Vagina (tissue), 2 donors: ENCODE measurements at places on chromosomes 11 and 22.

DNA sequence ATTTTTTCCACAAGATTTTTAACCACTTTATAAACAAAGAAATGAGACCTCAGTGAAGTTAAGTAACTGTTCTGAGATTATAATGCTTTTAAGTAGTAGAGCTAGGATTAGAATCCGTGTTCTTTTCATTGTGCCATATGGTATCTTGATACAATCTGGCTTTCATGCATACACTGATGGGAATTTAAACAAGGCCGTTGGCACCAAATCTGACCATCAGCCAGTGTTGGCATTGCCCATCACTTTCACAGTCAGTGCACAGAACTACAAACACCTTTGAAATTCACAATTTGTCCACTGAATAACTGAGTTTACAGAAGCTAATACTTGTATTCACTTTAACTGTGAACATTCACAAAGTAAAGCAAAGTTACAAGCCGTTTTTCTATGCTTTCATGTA, 1228.0 kb downstream of the TBC1D22A start:
- no peaks in the 10 kb centered on the region for H3K36me3 ChIP-seq
- no peak overlapping the region for H3K4me3 ChIP-seq
- no peak overlapping the region for H3K27ac ChIP-seq
- H3K27me3 ChIP-seq, result no peaks in the 10 kb centered on the region

DNA sequence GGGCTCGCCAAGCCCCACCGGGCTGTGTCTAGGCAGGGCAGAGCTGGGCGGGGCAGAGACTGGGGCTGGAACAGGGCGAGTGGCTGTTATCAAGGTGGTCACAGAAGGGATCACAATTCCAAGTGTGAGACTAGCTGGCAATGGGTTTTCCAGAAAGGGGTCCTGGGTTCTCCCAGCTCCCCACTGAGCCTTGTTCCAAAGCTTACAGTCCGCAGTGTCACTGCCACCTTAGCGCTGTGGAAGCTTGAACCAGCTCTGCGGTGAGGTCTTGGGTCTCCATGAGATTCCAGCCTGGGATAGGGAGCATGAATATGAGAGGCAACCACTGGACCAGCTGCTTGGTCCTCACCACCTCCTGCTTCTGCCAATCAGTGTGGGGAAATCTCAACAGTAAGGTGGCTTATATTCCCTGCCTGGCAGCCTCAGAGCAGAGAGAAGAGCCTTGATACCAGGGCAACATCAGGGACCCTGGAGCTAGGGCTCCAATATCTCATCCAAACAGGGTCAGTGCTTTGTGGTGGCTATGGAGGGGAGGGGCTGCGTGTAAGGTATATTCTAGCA, 831 bp downstream of the CD44 start:
- no peaks in the 10 kb centered on the region for H3K27me3 ChIP-seq
- DNase-seq, result no peak
- peaks cover 60% of the 10 kb centered on the region for H3K4me1 ChIP-seq
- no peaks in the 10 kb centered on the region for H3K36me3 ChIP-seq
- H3K27ac ChIP-seq, result peak overlapping the region; percentile 96
- peak overlapping the region; percentile 93 for H3K4me3 ChIP-seq

- peaks cover 23% of the 10 kb centered on the region for H3K4me1 ChIP-seq
- no peaks in the 10 kb centered on the region for H3K27me3 ChIP-seq
- no peak for DNase-seq
Measured at GRCh38 chr11:34255101-34255500, 102.7 kb downstream of the ABTB2 start.

DNA sequence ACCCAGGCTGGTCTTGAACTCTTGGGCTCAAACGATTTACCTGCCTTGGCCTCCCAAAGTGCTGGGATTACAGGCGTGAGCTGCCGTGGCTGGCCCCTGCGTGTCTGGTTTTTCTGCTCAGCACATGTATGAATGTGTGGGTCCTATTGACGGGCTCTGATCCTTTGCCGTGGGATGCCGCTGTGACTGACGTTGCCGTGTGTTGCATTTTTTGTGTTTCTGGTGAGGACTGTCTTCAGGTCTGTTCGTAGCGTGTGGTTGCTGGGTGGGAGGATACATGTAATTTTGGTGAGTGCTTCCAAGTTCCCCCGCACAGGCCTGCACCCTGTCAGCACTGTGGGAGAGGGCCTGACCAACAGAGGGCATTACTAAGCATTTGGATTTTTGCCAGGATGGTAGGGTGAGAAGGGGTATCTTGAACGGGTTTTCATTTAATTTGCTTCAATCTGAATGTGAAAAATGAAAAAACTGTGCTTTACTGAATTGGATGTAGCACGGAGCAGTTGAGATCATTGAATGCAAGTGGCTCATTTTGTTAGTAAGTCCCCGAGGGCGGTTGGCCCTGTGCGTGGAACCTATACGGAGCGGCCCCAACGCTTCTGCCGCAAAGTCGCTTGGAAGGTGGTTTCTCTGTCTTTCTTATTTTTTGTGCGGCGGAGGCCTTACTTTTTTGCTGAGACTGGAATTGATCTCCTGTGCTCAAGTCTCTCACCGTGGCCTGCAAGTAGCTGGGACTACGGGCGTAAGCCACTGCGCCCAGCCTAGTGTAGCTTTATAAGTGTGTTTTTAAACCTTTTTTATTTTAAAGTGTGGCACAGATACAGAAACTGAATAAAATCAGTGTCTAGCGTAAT, 8.2 kb downstream of the ZBED4 start:
- no peaks in the 10 kb centered on the region for H3K27me3 ChIP-seq
- peaks cover 3% of the 10 kb centered on the region for H3K36me3 ChIP-seq
- H3K4me1 ChIP-seq, result no peaks in the 10 kb centered on the region
- DNase-seq, result no peak
- no peak overlapping the region for H3K4me3 ChIP-seq
- no peak overlapping the region for H3K27ac ChIP-seq

- no peak overlapping the region for H3K27ac ChIP-seq
- no peaks in the 10 kb centered on the region for H3K36me3 ChIP-seq
- no peak overlapping the region for H3K4me3 ChIP-seq
- no peaks in the 10 kb centered on the region for H3K27me3 ChIP-seq
- DNase-seq, result no peak
- H3K4me1 ChIP-seq, result peaks cover 23% of the 10 kb centered on the region
Measured at GRCh38 chr22:50258361-50259292, 2.9 kb downstream of the MAPK12 start.

- no peak overlapping the region for H3K27ac ChIP-seq
- H3K4me1 ChIP-seq, result no peaks in the 10 kb centered on the region
- no peak for DNase-seq
- no peak overlapping the region for H3K4me3 ChIP-seq
- no peaks in the 10 kb centered on the region for H3K36me3 ChIP-seq
- no peaks in the 10 kb centered on the region for H3K27me3 ChIP-seq
Measured at GRCh38 chr11:101741061-101741460, 157.3 kb upstream of the TRPC6 start.

DNA sequence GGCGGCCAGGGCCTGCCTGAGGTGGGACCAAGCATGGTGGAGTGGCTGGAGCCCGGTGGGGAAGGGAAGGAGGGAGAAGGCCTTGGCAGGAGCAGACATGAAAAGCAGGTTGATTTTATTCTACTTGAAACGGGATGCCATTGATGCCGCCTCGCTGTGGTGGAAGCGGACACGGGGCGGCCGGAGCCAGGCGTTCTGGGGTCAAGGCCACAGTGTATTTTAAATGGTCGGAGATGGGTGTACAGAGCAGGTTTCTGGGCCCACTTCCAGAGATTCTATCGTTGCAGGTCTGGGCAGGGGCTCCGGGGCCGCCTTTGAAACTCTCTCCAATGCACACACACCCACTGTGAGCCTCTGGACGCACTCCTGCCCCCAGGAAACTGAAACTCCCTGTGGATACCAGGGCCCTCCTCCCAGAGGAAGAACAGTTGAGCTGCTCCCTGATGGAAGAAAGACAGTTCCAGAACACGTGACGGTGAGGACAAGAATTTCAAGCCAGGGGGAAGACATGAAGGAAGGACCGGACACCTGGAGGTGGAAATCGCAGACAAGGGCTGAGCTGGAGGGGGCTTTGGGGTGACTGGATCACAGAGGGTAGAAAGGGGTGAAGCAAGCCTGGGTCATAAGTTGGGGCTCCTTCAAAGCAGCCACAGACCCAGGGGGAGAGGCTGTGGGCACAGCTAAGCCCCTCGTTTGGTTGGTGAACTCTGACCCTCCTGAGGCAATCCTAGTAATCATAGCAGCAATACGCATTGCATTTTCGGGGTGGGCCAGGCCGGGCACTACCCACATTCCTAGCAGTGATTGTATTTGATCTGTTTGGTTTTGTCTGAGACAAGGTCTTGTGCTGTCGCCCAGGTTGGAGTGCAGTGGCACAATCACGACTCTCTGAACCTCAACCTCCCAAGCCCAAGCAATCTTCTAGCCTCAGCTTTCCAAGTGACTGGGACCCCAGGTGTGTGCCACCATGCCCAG, 12.3 kb upstream of the LINC01488 start:
- no peak overlapping the region for H3K27ac ChIP-seq
- no peaks in the 10 kb centered on the region for H3K36me3 ChIP-seq
- H3K27me3 ChIP-seq, result no peaks in the 10 kb centered on the region
- no peak overlapping the region for H3K4me3 ChIP-seq
- DNase-seq, result no peak

DNA sequence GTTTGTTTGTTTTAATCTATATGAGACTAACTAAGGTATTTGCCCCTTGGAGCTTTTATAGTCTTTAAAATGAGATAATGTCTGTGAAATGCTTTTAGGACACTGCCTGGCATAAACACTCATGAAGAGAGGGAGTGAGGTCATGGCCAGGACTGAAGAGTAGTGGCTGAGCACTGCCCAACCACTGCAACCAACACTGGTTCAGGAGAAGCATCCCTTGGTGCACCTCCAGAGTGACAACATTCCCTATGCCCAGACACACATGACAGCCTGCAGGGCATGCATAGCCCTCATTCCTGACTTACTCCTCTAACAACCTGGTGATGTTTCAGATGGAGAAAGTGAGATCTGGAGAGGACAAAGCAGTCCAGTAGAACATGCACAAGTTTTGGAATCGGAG, 36.1 kb downstream of the ME3 start:
- H3K36me3 ChIP-seq, result no peaks in the 10 kb centered on the region
- peak overlapping the region; percentile 5 for H3K27ac ChIP-seq
- no peaks in the 10 kb centered on the region for H3K27me3 ChIP-seq

DNA sequence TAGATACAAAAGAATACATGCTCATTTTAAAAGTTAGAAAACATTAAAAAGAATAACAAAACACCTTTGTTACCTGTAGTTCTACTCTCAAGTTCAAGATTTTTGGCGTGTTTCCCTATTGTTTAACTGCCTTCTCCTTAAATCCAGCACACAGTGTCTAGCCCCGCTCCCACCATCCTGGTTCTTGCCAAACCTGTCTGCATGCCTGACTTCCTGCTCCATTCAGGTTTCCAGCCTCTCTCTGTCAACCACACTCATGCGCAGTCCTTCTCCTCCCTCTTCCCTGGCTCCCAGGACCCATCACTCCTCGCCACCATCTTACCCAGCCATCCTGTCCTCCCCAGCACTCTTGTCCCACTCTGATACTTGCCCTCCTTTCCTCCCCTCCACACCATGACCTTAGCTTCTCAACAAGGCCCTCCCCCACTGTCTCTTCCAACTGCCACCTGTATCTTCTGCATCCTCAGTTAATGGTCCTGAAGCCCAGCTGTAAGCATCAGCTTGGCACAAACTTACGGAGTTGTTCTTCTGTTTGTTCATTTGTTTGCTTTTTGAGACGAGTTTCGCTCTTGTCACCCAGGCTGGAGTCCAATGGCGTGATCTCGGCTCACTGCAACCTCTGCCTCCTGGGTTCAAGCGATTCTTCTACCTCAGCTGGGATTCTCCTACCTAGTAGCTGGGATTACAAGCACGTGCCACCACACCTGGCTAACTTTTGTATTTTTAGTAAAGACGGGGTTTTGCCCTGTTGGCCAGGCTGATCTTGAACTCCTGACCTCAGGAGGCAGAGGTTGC, 7.5 kb upstream of the MYH9 start:
- H3K27ac ChIP-seq, result peak overlapping the region; percentile 20
- no peaks in the 10 kb centered on the region for H3K27me3 ChIP-seq
- no peaks in the 10 kb centered on the region for H3K36me3 ChIP-seq
- H3K4me3 ChIP-seq, result no peak overlapping the region
- no peak for DNase-seq
- no peaks in the 10 kb centered on the region for H3K4me1 ChIP-seq

DNA sequence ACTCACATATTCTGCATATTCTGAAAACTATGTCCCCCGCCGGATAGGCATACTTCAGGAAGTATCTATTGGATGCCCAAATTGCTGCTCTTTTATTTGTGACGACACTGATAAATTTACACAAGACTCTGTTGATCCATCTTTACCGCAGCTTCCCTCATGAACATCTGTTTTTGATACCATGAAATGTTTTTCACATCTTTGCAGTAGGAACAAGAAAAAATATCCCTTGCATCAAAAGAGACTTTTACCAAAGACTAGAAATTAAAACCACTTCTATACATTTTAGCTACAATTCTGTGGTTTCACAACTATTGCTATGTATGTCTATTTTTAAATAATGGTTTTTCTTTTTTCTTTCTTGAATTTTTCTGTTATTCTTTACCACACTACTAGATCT, 15.3 kb downstream of the POU2AF2 start:
- no peak overlapping the region for H3K4me3 ChIP-seq
- H3K4me1 ChIP-seq, result no peaks in the 10 kb centered on the region
- no peak for DNase-seq
- no peak overlapping the region for H3K27ac ChIP-seq
- no peaks in the 10 kb centered on the region for H3K36me3 ChIP-seq

GRCh38 chr22:49368976-49369725, 458.5 kb downstream of the BRD1 start:
- H3K27ac ChIP-seq, result no peak overlapping the region
- H3K4me1 ChIP-seq, result no peaks in the 10 kb centered on the region
- no peaks in the 10 kb centered on the region for H3K36me3 ChIP-seq
- peak; percentile 92 for DNase-seq
- no peaks in the 10 kb centered on the region for H3K27me3 ChIP-seq

GRCh38 chr11:72039856-72040401, 40.4 kb downstream of the NUMA1 start:
- peaks cover 68% of the 10 kb centered on the region for H3K4me1 ChIP-seq
- H3K4me3 ChIP-seq, result peak overlapping the region; percentile 68
- H3K36me3 ChIP-seq, result peaks cover 7% of the 10 kb centered on the region
- DNase-seq, result no peak

- H3K27me3 ChIP-seq, result no peaks in the 10 kb centered on the region
- no peaks in the 10 kb centered on the region for H3K36me3 ChIP-seq
- H3K27ac ChIP-seq, result peak overlapping the region; percentile 71
- no peak overlapping the region for H3K4me3 ChIP-seq
- H3K4me1 ChIP-seq, result peaks cover 36% of the 10 kb centered on the region
- DNase-seq, result no peak
Measured at GRCh38 chr22:27108425-27109114, 451.2 kb downstream of the MIAT start.

GRCh38 chr11:121453589-121454299, 977 bp upstream of the SORL1-AS1 start:
- no peak overlapping the region for H3K4me3 ChIP-seq
- no peaks in the 10 kb centered on the region for H3K36me3 ChIP-seq
- H3K27me3 ChIP-seq, result no peaks in the 10 kb centered on the region
- peaks cover 30% of the 10 kb centered on the region for H3K4me1 ChIP-seq
- H3K27ac ChIP-seq, result no peak overlapping the region

DNA sequence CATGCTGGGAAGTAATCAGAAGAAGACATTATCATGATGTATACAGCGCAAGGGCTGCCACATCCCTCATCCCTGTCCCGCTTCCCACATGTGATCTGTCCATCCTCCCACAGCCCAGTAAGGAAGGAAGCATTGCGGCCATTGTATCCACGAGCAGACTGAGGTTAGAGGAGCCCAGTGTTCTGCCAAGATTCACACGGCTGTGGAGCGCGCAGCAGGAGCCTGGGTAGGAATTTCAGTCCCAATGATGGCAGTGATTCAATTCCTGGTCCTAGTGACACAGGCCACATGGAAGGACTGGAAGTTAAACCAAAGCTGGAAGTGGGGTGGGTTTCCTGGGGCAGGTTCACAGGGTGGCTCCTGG, 89.2 kb downstream of the RTL6 start:
- no peak for DNase-seq
- no peak overlapping the region for H3K27ac ChIP-seq
- no peak overlapping the region for H3K4me3 ChIP-seq

- H3K36me3 ChIP-seq, result no peaks in the 10 kb centered on the region
- no peak overlapping the region for H3K27ac ChIP-seq
- no peaks in the 10 kb centered on the region for H3K4me1 ChIP-seq
Measured at GRCh38 chr22:37462436-37462835, 23.7 kb downstream of the MFNG start.
